ENCODE measurements at places on chromosomes 13 and 19.

DNA sequence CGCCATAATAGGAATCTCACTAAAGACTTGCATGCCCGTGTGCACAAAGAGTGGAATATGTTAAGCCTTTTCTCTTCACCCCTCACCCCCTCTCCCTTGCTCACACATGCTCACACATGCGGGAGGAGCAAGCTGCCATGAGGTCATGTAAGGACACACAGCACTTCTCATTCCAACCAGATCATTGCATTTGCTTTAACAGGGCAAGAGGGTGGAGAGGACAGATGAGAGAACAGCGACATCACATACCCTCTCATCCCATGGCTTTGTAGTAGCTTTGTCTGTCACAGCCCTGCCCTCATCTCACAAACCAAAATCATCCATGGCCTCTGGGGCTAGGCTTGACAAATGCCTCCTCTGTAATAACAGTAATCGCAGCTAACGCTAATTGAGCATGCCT, 145.6 kb upstream of the FRY start:
- DNase-seq, result no peak

GRCh38 chr13:48497669-48498068, 35.2 kb downstream of the RCBTB2 start:
- DNase-seq, result no peak

DNA sequence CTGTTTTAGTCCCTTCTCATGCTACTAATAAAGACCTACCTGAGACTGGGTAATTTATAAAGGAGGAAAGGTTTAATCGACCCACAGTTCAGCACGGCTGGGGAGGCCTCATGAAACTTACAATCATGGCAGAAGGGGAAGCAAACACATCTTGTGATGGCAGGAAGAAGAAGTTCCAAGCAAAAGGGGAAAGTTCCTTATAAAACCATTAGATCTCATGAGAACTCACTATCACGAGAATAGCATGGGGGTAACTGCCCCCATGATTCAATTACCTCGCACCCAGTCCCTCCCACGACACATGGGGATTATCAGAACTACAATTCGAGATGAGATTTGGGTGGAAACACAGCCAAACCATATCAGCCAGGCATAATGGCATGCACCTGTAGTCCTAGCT, 13.0 kb upstream of the STRN4 start:
- no peak for DNase-seq

DNA sequence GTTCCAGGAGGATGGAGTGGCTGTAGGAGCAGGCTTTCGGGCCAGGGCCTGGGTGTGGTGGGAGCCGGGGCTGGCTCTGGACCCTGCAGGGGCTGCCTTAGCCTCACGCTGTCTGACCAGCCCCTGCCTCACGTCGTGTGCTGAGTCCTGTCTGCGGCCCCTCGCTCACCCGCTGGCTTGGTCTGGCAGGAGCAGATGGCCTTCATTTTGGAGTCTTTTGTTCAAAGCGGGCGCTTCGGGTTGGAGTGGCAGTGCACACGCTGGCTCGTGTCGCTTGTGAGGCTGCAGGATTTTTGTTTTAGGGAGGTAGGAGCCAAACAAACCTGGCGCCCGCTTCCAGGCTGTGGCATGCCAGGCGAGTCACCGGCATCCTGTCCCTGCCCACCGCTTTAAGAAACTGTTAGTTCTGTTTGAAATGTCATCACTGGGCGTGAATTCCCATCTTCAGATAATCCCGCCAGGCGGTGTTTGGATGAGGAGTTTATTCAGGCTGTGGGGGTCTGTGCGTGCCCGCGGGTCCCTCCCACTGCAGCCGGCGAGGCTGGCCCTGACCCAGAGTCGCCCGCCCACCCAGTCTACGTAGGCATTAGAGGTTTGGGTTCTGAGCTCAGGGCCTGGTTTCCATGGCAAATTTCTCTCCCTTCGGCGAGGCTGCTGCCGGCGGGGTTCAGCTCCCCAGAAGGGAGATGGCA, 89.8 kb downstream of the KDM4B start:
- no peak for DNase-seq

DNA sequence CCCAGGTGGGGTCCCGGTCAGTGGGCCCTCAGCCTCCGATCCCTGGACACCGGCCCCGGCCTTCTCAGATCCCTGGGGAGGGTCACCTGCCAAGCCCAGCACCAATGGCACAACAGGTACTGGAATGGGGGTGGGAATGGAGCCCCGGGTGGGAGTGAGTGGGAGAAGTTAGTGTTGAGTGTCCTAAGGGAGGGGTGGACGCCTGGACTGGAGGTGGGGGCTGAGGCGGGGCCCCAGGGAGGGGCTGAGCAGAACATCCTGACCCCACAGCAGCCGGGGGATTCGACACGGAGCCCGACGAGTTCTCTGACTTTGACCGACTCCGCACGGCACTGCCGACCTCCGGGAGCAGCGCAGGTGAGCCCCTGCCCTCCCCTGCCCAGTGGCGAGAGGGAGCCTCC, 17.7 kb downstream of the EPN1 start:
- peak; percentile 36 for DNase-seq

GRCh38 chr13:74367193-74367592, 233.0 kb upstream of the KLF12 start:
- no peak for DNase-seq

GRCh38 chr13:106182404-106182803, 353.1 kb downstream of the EFNB2 start:
- no peak for DNase-seq

GRCh38 chr19:5711025-5711424, 8.9 kb downstream of the LONP1 start:
- no peak for DNase-seq

GRCh38 chr13:98878486-98879126, 99.3 kb downstream of the DOCK9 start:
- DNase-seq, result no peak

DNA sequence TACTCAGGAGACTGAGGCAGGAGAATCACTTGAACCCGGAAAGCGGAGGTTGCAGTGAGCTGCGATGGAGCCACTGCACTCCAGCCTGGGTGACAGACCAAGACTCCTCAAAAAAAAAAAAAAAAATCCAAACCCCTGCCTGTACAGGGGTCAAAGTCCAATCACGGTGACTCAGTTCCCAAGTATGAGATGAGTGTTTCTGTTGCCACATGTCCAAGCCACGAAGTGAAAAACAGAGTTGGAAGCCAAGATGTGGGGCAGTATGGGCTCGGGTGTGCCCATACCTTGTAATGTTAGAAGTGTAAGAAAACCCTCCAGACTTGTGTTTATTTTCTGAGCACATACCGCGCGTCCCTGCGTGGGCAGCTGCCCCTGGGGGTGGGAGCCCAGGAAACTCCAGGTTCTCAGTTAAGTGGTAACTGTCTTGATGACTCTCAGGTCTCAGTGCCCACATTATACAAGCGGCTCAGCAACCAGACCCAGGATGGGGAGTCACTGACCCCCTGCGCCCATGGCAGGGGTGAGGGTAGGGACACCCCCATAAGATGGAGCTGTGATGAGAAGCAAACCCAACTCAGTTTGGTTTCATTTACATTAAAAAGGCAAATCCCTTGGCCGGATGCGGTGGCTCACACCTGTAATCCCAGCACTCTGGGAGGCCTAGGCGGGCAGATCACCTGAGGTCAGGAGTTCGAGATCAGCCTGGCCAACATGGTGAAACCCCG, 1.2 kb upstream of the GPX4 start:
- no peak for DNase-seq

DNA sequence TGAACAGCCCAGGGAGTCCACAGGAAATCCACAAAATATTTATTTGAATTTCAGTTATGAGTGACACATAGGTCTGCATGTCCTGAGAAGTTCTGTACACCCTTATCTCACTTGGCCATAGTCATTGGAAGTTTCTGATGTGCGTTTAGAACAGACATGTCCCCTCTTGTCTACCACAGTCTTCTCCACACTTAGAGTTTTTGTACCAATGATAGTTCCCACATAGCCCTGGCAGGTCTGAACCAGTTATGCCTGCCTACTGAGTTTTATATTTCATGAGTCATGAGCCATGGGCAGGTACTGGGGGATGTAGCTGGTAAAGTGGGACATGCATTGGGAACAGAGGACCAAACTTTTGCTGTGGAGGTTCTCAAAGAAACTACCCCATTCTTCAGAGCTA, 11.3 kb downstream of the ZNF132 start:
- no peak for DNase-seq

GRCh38 chr19:2494447-2495129, 18.7 kb downstream of the GADD45B start:
- peak; percentile 88 for DNase-seq

- DNase-seq, result no peak
Observed at GRCh38 chr13:114179087-114179658, at the start of gene CFAP97D2. Gene CFAP97D2 (plus strand): TSS chr13:114179257. CDS start chr13:114179331, 74 bp downstream.

DNA sequence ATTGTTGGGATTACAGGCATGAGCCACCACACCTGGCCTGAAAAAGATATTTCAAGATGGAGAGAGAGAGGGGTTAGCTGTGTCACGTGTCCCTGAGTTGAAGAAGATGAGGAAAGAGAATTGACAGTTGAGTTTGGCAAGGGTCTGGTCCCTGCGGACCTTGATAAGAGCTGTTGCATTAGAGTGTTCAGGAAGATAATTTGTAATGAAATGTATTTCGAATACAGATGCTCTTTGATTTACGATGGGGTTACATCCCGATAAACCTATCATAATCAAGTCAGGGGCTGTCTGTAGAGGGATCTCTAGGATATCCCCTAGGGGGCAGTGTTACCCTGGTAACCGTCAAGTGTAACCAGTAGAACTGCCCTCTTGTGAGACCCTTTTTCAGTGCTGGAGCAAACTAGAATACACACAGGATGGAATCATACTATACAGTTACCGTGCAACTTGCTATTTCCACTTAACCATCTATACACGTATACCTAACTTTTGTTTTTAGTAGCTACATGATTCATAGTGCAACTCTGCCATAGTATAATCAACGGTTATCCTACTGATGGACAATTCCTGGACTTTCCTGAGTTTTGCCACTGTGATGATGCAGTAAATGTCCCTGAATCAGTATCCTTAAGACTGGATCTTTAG, 1.5 kb upstream of the ELOF1 start:
- peak; percentile 76 for DNase-seq

DNA sequence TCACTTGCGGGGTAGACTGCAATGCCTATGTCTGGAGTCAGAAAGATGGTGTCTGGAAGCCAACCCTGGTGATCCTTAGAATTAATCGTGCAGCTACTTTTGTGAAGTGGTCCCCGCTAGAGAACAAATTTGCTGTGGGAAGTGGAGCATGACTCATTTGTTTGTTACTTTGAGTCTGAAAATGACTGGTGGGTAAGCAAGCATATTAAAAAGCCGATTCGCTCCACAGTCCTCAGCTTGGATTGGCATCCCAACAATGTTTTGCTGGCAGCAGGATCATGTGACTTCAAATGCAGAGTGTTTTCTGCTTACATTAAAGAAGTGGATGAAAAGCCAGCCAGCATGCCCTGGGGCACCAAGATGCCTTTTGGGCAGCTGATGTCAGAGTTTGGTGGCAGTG, 9.5 kb upstream of the ERVV-1 start:
- DNase-seq, result no peak

- no peak for DNase-seq
Observed at GRCh38 chr19:23343434-23344010, 51.7 kb downstream of the ZNF91 start.

GRCh38 chr19:2413159-2413558, 14.2 kb downstream of the TIMM13 start:
- DNase-seq, result no peak

DNA sequence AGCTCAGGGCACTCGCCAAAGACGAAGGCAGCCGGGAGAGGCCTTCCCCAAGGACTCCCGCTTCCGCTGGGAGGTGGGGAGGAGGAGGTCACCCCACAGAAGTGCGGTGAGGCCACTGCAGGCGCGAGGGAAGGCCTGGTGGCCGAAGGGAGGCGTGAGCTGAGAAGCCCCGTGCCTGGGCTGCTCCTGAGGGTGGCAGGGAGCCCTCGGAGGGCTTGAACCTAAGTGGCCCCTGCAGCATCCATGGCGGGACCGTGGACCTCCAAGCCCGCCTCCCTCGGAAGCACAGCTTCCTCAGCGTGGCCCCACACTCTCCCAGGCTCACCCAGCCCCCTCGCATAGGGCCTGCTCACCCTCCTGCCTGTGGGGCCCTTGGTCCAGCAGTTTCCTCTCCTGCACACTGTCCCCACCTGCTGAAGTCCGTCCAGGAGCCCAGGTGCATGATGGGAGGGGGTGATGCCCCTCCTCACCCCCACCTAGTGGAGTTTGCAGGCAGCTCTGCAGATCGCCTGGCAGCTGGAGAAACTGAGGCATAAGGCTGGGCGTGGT, 25.9 kb downstream of the EFNA2 start:
- no peak for DNase-seq

DNA sequence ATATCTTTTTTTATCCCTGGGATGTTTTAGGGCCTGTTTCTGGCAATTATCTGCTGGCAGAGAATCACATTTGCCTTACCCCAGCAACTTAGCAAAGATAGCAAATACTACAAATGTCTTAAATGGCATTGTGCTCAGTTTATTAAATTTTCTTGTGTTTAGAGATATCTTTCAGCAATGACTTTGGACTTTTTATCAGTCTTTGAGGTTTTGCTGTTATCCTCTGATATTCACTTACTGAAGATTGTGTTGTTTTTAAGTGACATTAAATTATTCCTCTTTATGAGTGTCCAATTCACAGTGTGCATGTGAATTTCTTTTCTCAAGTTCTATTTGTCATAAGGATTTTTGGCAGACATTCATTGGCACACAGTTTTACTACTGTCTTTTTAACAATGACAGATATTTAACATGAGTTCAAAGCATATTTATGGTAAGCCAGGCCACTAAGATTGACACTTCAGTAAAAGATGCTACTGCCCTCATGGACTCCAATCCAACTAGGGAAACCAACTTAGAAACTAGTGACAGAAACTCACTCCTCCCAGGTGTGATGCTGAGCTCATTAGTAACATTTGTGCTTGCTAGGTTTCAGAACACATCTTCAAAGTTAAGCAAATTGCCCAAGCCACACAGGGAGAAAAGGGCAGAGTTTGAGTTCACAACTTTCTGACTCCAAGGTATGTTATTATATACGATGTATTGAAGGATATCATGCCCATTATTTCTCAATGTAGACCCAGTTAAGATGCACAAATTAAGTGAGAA, 481.9 kb downstream of the GPC6 start:
- no peak for DNase-seq

DNA sequence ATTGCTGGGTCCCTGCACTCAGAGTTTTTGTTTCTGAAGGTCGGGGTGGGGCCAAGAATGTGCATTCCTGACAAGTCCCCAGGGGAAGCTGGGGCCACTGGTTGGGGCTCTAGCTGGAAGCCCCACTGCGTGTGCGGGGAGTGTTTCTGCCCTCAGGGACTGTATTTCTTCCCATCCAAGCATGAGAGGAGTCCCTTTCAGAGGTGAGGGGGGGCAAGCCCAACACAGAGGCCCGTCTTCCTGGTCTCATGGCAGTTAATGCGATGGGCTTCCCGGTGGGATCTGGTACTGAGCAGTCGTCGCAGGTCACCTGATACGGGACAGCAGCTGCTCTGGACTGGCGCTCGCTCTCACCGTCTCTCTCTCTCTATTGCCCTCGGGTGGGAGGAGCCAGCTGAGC, 50.4 kb downstream of the GPR12 start:
- no peak for DNase-seq

DNA sequence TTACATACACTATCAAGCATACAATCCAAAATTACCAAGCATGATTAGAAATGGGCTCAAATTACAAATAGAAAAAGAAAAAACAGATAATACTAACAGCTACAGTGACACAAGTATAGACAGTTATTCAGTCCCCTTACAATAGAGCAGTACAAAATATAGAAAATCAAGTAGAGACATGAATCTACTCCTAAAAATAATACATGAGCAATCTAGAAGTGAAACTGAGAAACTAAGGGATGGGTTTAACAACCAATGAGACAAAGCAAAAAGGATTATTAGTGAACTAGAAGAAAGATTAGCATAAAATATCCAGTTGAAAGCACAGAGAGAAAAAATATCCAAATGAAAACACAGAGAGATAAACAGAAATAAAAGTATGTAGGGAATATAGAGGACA, 426.7 kb downstream of the TBC1D4 start:
- no peak for DNase-seq

GRCh38 chr13:58991826-58992477, 1171.8 kb downstream of the DIAPH3 start:
- no peak for DNase-seq
